ENCODE measurements at places on chromosomes 6 and 20.

- DNase-seq = no peak
Measured at GRCh38 chr20:8060977-8061376, 41.4 kb upstream of the TMX4 start.

- no peak for DNase-seq
Measured at GRCh38 chr20:1505361-1505760, 14.1 kb upstream of the SIRPB2 start.

- DNase-seq = no peak
Measured at GRCh38 chr6:122792766-122793165, 3.7 kb downstream of the SMPDL3A start.

DNA sequence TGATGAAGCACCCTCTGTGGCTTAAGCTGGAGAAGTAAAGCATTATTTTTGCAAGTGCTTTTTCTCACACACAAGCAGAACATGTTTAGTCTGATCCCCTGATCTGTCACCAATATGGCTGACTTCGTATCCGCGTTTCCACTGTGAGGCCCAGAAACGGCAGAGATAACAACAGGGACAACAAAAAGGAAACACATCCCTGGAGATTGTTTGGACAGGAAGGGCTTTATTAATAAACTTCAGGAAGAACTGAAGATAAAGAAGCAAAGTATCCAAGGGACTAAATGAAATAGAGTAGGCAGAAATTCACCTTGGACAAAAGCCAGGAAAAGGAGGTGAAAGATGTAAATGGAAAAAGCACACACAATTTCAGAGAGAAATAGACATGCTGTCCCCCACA lies 49.2 kb downstream of the RARS2 start:
- no peak for DNase-seq

- no peak for DNase-seq
Measured at GRCh38 chr20:46088409-46089166, 1.2 kb downstream of the NCOA5 start.

DNA sequence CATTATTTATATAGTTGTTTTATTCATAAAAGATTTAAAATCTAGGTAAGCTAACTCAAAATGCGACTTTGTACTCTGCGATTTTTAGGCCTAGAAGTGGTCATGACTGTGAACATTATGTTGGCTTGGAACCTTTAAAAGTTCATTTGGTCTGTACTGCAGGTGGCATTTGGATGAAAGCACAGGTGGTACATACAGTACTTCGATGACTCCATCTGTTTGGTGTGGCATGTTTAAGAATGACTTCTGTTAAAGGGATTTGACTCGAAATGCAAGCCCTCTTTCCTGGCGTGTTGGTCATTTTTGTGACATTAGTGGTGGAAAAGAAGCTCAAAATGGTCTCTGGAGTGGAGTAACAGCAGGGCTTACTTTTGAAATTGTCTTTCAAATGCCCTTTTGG lies 118.1 kb downstream of the UST start:
- no peak for DNase-seq

Measured in left renal pelvis (tissue), 4 donors.